ENCODE measurements at places on chromosomes 13 and 19. TPM values are rescaled to one million over a fixed set of nuclear protein-coding genes. Genes with fewer than 3 reads are reported as not detected.

CALR3 gene
- not detected for total RNA-seq

GRK1 gene
- total RNA-seq = not detected

SPACA4 gene
- not detected for total RNA-seq

ZNF878 gene
- total RNA-seq = 0.50 TPM

NECTIN2 gene
- total RNA-seq = 0.34 TPM

NCCRP1 gene
- total RNA-seq = not detected

CBLC gene
- total RNA-seq = not detected

OR2Z1 gene
- total RNA-seq = not detected

MTRF1 gene
- total RNA-seq = 18.0 TPM

ZNF823 gene
- 4.8 TPM for total RNA-seq

SIGLECL1 gene
- not detected for total RNA-seq

SCN1B gene
- 0.53 TPM for total RNA-seq

GIPC3 gene
- total RNA-seq = 3.0 TPM

RFXAP gene
- 14.7 TPM for total RNA-seq

TICAM1 gene
- total RNA-seq = 18.6 TPM

PGLYRP1 gene
- total RNA-seq = not detected

DHDH gene
- 2.1 TPM for total RNA-seq

C13orf46 gene
- 7.2 TPM for total RNA-seq

WASF3 gene
- total RNA-seq = not detected

MEDAG gene
- total RNA-seq = not detected

TJP3 gene
- total RNA-seq = 4.1 TPM

GARIN5B gene
- not detected for total RNA-seq

KIRREL2 gene
- total RNA-seq = 0.30 TPM

IGSF23 gene
- not detected for total RNA-seq

LILRA1 gene
- total RNA-seq = not detected

PODNL1 gene
- 0.50 TPM for total RNA-seq

IQCN gene
- 5.2 TPM for total RNA-seq

MAMSTR gene
- total RNA-seq = 1.4 TPM

GPATCH1 gene
- total RNA-seq = 11.7 TPM

ZNF709 gene
- total RNA-seq = 3.2 TPM

FPR2 gene
- total RNA-seq = not detected

ZNF780A gene
- 23.0 TPM for total RNA-seq

FAM187B gene
- total RNA-seq = not detected

ELAVL3 gene
- total RNA-seq = 0.58 TPM

ALOX5AP gene
- 41.6 TPM for total RNA-seq

ATP11A gene
- 70.4 TPM for total RNA-seq

ATXN8OS gene
- total RNA-seq = not detected

DCT gene
- total RNA-seq = 0.12 TPM

ONECUT3 gene
- total RNA-seq = not detected

F7 gene
- not detected for total RNA-seq

SLITRK6 gene
- not detected for total RNA-seq

URAD gene
- total RNA-seq = not detected

CYP2S1 gene
- 1.8 TPM for total RNA-seq

DPP9 gene
- 75.5 TPM for total RNA-seq

NUCB1 gene
- total RNA-seq = 287 TPM

SERP2 gene
- total RNA-seq = not detected

STXBP2 gene
- total RNA-seq = 167 TPM

WDR87 gene
- not detected for total RNA-seq

OR4F17 gene
- not detected for total RNA-seq

CEACAM1 gene
- total RNA-seq = 37.6 TPM

RAB8A gene
- 112 TPM for total RNA-seq

HPN gene
- not detected for total RNA-seq
